ENCODE measurements at places on chromosomes 5 and 9.

GRCh38 chr5:179753971-179754370 is 21.3 kb downstream of the MAML1 start:
- DNase-seq = no peak

GRCh38 chr5:150780187-150780692 is 1.7 kb downstream of the SMIM3 start:
- DNase-seq = no peak

DNA sequence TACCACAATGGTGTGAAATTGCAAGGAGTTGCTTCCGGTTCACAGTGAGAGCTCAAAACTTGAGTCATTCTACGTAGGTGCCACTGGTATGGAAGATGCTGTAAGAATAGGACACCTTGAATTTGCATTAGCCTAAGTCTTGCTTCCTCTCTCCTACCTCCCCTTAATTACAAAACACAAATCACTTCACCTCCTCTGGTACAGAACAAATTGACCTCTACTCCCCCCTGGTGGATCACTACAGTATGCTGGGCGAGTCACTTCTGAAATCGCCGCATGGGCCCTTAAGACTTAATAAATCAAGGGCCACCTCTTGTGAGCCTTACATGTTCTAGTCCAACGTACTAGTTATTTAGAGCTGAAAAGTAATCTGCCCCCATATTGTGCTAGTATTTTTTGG is 145.3 kb upstream of the SMARCA2 start:
- DNase-seq = no peak

DNA sequence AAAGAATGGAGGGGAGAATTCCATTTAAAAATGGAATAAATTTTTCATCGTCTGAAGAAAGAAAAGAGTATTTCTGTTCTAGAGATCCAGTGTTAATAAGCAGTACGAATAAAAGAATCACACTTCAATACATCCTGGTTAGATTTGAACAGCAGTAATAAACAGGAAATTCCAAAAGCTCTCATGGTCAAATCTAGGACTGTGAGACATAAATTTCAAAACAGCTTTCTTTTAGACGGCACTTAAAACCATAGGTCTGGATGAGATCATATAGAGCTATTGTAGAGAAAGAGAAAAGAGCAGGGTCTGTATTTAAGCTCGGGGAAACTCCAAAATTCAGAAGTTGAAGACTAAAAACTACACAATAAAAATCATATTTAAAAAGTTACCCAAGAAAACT is 1006.9 kb upstream of the CTNND2 start:
- no peak for DNase-seq

- no peak for DNase-seq
Observed at GRCh38 chr9:15286161-15286821, 20.7 kb downstream of the TTC39B start.
